ENCODE measurements at places on chromosomes 7 and 10.

DNA sequence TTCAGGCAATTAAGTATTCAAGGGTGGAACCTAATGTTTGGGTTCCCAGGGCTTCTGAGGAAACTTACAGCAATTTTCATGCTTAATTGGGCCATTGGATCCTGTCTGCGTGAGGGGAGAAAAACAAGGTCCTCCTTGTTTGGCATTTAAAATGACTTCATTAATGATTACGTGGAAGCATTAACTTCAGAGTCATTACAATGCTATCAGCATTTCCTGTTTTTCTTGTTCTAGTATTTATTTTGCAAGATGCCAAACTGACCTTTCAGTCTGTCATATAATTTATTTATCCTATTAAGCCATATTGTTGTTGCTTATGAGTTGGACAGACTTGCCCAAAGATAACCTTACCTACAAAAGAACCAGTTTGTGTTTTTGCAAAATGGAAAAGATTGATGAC, 324.1 kb upstream of the LRRN3 start:
- DNase-seq, result no peak

DNA sequence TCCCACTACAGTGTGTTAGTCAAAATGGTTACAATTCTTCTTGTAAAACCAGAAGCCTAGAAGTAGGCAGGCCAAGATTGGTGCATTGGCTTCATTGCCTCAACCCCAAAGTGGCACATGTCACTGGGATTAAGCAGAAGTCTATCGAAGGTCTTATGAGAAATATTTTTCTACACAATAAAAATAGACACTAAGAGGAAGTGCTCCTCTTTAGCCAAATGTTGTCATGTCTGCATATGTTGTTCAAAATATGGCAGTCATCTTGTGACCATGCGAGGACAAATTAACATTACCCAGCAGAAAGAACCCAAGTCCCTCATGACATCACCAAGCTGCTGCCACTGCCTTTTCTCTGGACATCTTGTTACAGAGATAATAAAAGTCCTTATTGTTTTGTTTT, 6.3 kb upstream of the NSMCE4A start:
- no peak for DNase-seq

DNA sequence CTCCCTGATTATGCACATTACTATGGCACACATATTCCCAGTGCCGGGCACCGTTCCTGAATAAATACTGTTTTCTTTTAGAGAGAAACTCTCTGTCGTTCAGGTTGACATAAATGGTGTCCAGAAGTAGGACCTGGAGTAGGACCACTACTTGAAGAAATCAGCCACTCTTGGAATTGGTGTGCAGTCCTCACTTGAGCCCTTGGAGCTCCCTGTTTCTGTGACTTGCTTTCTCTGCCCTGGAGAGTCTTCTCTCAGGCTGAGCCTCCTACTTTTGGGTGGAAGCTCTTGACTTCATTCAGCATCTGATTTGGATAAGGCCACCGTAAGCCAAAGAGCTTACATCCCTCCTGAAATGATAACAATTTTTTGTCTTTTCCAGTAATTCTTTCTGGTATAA, 29.7 kb upstream of the ANTXRL start:
- DNase-seq, result no peak

GRCh38 chr7:150430465-150431085, 19.9 kb upstream of the GIMAP8 start:
- DNase-seq, result no peak

GRCh38 chr7:27277628-27278027, 35.0 kb downstream of the EVX1 start:
- DNase-seq, result no peak

DNA sequence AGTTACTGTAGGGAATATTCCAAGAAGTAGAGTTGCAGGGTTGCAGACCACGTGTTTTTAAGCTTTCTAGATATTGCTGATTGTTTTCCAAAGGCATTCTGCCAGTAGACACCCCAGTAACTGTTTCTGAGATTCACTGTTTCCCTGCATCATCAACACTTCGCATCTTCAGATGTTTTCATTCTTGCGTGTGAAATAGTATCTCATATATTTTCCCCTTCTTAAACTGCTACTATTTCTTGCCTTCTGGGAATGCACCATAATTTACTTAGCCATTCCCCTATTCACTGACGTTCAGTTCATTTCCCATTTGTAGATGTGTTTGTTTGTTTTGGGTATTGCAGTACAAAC, 30.7 kb downstream of the ALOX5 start:
- no peak for DNase-seq

DNA sequence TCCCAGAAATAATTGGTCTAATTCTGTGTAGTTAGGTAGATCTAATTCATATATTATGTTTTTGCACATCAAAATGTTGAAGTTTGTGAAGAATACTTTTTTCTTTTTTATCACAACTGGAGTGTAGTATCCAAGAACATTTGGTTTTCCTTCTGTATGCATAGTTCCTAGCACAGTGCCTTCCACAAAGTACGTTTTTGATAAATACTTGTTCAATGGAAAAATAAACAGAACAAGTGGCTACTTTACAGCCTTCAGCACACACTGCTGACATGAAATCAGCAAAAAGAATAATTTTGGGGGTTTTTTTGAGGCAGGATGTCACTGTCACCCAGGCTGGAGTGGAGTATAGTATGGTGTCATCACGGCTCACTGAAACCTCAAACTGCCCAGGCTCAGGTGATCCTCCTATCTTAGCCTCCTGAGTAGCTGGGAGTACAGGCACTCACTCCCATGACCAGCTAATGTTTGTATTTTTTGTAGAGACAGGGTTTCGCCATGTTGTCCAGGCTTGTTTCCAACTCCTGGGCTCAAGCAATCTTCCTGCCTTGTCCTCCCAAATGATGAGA, 27.9 kb downstream of the TARP start:
- DNase-seq, result no peak

- DNase-seq, result no peak
Observed at GRCh38 chr7:131285556-131285955, 42.1 kb upstream of the MKLN1 start.

DNA sequence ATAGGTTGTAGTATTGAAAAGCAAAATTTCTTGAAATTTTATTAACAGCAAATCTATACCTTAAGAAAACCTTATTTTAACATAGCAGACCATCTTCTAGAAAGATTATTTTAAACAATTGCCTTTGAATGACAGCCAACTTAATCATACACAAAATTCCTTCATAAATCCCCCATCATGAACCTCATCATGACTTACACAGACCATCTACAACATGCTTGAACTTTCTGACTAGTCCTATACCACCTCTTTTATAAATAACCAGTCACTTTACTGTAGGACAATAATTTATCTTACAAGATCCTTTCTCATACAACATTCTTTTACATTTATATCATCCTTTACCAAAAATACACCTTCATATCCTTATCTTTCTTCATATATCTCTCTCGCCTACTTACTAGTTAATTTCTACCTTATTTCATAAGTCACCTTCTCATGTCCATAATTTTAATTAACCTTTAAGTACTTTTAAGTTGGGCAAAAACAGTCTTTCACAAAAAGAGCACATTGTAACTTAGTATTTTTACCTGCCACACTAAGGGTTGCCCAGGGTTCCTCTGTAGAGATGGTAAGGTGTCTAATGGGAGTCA, 16.6 kb upstream of the PTN start:
- no peak for DNase-seq

GRCh38 chr10:61684894-61685507, 22.3 kb downstream of the CABCOCO1 start:
- no peak for DNase-seq

DNA sequence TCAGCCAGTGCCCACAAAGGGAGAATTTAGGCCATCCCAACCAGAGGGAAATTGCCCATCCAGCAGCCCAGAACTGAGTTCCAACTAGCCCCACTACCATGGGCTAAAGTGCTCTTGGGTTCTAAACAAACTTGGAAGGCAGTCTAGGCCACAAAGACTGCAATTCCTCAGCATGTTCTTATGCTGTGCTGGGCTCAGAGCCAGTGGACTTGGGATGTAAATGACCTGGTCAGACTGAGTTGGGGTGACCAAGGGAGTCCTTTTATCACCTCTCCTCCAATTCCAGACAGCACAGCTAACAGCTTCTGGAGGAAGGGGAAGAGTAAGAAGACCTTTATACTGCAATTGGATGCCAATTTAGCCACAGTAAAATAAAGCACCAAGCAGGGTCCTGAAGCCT, 607.2 kb upstream of the KCND2 start:
- DNase-seq, result no peak

DNA sequence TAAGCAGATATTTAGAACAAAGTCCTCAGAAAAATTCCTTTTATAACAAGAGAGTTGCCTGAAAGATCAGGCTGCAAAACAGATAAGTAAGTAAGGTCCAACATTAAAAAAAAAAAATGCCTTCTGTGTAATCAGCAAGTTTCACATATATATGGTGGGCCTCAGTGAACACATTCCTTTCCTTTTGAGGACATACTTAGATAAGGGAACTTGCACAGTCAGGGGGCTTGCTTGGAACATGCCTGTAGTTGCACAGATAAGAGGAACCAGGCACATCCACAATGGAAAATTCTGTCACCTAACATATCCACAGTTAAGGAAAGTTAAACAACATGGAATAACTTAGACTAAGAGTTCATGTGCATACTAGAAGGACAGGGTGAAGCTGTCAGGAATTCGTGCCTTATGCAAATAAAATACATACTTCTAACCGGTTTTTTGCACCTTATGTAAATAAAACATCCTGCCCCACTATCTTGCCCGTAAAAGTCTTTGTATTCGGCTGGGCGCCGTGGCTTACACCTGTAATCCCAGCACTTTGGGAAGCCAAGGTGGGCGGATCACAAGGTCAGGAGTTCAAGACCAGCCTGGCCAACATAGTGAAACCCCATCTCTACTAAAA, 257.3 kb downstream of the ZNF33B start:
- DNase-seq, result no peak

- DNase-seq, result no peak
Observed at GRCh38 chr7:84412161-84412969, 217.8 kb upstream of the SEMA3A start.

DNA sequence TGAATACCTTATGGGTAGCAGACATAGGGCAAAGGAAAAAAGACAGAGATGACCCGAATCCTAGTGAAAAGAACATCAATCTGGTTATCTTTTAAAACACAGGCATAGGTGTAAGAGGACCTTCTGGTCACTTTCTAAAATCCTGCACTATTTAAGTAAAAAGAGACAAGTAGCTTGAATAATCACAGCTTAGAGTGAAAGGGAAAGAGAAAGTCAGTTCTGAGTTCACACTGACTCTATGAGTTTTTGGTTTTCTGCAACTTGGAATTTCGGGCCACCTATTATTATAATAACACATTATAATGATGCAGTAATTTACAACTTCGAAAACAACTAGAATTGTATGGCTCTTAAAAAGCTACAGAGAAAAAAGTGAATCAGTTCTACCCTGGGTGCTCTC, 247.8 kb downstream of the DOCK4 start:
- no peak for DNase-seq

DNA sequence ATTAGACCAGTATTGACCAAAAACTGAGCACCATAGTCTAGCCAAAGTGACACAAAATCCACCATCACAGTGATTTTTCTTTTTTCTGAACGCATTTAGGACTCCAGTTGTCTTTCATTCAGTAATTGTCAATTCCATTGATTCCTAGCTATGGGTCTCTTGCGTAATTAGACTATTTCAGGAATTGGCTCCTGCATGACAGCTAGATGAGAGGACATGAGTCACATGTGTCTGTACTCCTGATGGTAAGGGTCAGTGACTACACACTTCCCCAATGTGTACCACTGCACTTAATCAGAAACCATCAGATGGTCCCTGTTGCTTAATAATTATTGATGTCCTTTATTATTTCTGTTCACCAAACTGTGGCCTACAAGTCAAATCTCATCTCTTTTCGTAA, 469.5 kb downstream of the POM121L12 start:
- no peak for DNase-seq

DNA sequence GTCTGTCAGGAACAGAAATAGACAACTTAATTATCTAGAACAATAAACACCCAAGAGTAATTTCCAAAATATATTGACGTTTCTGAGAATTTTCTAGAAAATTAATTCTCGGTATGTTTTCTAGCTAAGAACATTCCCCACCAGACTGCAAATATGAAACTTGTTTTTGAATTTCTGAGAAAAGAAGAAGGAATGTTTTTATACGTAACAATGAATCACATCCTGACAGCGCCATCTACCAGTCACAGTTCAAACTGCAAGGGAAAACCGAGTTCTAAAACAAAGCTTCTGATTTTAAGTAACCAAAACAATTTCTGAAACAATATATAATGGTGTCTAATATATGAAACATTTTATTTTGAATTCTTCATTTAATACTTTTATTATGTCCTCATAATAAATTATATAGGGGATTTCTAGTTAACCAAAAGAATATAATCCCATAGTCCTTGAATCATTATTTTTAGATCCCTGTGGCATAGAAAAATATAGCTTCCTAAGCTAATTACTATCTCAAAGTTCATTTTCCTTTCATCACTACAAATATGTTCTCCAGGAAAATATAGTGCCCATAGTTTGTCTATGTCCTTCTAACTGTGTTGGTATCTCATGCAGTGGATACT, 34.5 kb upstream of the MEOX2 start:
- no peak for DNase-seq

GRCh38 chr10:132446195-132446581, 49.2 kb downstream of the PWWP2B start:
- no peak for DNase-seq

DNA sequence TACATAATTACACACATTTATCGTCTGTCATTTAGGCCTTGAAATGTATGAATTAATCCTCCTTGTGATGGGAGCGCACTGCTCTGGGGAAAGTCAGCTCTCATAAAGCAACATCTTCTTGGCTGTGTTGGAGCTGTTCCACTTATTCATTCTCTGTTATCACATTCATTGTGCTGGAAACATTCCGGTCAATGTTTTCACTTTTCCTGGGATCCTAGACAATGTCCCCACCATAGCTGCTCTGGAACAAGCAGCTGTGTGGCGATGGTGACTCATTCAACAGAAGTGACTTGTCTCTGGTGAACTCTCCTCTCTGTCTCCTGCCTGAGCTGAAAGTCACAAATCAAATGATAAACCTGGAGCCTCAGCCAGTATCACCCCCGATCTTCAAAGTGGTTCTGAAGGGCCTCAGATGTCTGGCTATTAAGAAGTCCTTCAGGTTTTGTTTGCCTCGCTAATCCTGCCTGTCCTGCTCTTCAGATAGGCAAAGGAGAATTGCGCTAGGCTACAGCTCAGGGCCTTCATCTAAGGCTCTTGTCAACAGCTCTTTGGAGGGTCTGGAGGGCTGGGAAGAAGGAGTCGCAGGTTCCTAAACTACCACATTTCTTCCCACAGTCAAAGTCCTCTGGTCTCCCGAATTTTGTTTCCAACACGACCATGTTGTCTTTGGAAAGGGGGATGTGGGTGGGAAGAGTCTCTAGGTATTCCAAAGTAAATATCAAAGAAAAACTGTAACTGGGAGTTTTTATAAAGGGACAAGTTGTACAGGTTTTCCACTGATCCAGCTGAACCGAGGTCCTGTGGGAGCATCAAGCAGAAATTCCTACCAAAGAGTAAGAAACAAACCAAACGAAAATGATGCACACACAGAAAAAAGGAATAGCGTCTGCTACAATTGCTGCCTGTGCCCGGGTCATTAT, 29.3 kb downstream of the KLF6 start:
- DNase-seq, result no peak

DNA sequence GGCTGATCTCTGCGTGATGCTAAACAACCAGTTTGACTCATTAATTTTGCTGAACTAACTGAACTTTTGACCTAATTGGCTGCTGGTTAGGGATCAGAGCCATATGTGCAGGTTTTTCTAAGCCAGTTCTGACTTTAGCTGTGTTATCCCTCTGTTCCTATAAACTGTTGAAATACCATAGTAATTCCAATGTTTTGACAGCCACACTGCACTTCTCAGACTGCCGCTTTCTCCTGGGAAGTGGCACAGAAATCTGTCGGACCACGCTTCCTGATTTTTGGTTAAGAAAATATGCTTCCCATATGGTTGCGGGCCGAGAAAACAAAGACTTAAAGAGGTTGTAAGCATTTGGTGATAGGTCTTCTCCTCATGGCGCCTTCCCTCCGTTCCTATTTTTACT, 42.3 kb downstream of the TBXAS1 start:
- DNase-seq, result no peak
